ENCODE measurements at places on chromosomes 7 and 10.

DNA sequence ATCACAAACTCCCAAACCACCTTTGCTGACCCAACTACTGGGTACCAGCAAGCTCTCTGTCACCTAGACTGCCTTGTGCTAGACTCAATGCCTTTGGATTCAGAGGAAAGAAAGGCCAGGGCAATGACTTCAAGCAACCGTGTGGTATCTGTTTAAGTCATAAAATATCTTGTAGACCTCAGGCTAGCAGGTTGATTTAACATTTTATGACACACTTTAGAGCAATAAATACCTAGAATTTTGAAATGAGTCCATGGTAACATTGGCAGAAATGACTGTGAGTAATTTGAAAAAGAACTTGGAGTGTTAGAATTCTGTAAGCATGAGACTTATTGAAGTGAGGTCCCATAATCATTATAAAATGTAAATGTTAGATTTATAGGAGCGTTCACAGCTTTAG, 87.2 kb downstream of the TWIST1 start:
- no peak for DNase-seq

DNA sequence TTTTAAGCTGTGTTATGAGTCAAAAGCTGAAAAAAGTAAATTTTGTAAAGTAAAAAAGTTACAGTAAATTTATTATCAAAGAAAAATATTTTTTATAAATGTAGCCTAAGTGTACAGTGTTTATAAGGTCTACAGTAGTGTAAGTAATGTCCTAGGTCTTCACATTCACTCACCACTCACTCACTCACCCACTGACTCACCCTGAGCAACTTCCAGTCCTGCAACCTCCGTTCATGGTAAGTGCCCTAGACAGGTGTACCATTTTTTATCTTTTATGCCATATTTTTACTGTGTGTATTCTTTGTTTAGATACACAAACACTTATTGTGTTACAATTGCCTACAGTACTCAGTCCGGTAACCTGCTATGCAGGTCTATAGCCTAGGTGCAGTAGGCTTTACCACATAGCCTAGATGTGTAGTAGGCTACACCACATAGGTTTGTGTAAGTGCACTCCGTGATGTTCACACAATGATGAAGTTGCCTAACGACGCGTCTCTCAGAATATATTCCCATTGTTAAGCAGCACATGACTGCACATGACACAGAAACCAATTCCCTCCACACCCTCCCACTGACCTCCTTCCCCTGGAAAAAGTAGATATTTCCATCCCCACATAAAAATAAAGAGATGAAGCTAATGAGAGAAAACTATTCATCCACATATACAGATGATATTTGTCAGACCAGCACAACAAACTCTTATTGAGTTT, 44.8 kb upstream of the FGL2 start:
- DNase-seq: no peak

DNA sequence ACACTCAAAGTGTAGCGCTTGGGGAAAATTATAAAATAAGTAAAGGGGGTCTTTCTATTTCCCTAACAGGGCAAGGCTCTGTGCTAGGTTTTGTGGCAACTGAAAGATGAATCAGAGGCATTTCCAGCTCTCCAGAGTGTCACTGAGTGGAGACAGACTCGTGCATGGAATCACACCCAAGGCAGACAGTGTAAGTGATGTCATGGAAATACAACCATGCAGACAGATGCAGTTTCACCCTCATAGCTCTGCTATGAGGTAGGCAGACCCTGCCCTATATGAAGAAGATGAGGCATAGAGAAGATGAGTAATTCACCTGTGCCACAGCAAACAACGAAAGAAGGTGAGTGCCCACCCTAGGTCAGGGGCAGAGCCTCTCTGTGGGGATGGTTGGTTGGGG, 57.2 kb upstream of the PITRM1 start:
- no peak for DNase-seq

GRCh38 chr7:108142675-108143259, 12.6 kb upstream of the LAMB4 start:
- DNase-seq: no peak

DNA sequence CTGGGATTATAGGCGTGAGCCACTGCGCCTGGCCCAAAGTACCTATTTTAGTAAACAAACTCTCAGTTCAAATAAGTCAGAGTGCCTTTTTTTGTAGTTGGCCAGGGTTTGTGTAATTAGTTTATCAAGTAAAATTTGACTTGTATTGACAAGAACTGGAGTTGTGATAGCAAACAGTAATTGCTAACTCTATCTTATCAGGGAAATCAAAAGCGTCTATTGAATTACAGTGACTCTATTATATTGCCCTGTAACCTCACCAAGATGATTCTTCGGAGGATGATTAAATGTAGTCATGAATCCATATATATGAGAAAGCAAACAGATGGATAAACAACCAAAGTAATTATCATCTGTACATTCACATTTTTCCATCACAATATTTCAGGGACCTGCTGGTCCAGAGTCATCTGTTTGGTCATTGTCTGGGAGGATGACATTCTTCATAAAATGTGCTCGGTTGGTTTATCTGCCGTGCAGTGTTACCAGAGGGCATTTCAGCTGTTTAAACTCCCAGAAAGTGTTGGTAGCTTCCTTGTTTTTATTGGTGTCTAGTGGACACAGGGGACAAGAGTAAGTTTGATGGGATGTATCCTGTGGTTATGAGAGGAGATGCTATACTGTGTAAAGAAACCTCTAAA, 35.6 kb downstream of the DOCK1 start:
- no peak for DNase-seq

DNA sequence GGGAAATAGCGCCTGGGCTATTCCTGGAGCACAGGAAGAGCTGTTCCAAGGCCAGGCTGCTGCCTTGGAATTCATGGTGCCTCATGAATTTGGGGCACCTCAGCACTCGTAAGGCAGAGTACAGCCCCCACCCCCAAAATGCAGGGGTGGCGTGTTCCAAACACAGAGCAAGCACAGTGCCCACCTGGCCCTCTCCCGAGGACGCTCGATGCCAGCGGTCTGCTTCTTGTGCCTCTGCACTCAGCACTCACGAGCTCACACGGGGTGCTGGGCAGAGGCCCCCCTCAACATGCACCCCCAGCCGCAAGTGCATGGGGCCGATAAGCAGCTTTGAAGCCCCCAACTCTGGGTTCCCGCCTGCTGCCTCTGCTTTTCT, 60.1 kb downstream of the ZRANB1 start:
- no peak for DNase-seq

- DNase-seq: no peak
Observed at GRCh38 chr10:130439766-130440165, 303.6 kb downstream of the GLRX3 start.

- DNase-seq: no peak
Observed at GRCh38 chr10:95694665-95695064, 938 bp upstream of the TCTN3 start.

Measured in stimulated activated CD4-positive, alpha-beta T cell treated with anti-CD3 and anti-CD28 coated beads, Interleukin-4, amount 100 ng/mL, for 4 hours (primary cell).